ENCODE measurements at places on chromosomes 2 and 18.

- no peak for DNase-seq
Measured at GRCh38 chr2:113056521-113056920, 2.5 kb upstream of the IL36RN start.

DNA sequence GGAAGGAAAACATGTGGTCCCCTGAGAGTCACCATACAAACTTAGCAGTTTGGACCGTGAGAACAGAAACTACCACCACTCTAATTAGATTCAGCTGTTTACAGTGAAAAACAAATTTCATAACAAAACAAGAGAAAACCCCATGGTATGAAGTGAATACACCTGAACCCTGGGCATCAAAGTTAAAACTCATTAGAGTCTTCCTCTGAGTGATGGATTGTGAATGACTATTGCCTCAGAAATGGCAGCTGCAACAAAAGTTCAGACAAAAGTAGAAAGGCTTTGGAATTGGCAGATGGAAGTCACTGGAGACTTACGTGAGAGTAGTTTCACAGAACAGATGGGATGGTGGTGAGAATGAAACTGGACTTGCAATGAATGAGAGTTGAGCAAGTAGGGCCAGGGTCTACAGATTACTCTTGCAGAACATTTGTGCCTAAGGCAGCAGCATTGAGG lies 98.0 kb downstream of the AAK1 start:
- DNase-seq: peak; percentile 33

GRCh38 chr2:206890926-206891325 lies 48.4 kb upstream of the CPO start:
- no peak for DNase-seq

GRCh38 chr2:96320728-96321622 lies 4.1 kb upstream of the ITPRIPL1 start:
- DNase-seq: peak; percentile 20

- DNase-seq: no peak
Measured at GRCh38 chr18:55513161-55513560, 74.8 kb downstream of the TCF4 start.
